Kidney tubule cell (primary cell): ENCODE measurements at places on chromosomes 16 and 17.

DNA sequence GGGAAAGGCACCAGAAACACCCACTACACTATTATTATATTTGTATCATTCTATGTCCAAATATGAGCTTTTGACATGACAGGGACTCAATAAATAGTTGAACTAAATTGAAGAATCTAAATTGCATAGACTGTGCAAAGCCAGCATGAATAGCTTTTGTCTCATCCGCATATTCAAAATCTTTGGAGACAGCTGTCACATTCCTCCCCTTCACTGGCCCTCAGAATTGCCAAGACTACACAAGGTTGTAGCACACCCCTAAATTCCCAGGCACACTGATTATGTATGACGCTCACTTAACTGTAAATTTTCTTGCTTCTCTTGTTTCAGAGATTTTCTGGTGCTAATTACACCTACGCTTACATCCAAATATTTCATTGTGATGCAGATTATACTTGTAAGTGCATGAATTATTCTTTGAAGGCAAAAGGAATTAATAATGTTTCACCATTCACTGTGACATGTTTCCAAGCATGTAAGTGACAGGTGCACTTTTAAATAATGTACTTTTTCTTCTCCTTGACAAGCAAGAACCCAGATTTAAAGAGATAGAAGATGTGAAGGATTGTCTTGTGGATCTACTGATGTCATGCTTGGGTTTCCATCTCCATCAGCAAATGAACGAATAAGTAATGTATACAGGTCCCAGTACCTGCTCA is 47.5 kb downstream of the CA10 start:
- DNase-seq = no peak

DNA sequence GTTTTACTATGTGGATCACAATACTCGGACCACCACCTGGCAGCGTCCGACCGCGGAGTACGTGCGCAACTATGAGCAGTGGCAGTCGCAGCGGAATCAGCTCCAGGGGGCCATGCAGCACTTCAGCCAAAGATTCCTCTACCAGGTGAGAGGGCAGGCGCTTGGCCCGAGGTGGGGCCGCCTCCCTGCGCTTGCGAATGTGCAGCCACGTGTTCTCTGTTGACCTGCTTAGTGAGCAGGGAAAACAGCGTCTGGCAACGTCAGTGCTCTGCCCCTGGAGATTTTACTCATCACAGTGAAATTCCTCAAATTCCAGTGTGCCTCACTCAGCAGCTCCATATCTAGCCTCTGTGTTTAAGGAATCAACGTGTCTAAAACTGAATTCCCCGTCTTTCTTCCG is 33.4 kb upstream of the CLEC18A start:
- peak; percentile 97 for DNase-seq

DNA sequence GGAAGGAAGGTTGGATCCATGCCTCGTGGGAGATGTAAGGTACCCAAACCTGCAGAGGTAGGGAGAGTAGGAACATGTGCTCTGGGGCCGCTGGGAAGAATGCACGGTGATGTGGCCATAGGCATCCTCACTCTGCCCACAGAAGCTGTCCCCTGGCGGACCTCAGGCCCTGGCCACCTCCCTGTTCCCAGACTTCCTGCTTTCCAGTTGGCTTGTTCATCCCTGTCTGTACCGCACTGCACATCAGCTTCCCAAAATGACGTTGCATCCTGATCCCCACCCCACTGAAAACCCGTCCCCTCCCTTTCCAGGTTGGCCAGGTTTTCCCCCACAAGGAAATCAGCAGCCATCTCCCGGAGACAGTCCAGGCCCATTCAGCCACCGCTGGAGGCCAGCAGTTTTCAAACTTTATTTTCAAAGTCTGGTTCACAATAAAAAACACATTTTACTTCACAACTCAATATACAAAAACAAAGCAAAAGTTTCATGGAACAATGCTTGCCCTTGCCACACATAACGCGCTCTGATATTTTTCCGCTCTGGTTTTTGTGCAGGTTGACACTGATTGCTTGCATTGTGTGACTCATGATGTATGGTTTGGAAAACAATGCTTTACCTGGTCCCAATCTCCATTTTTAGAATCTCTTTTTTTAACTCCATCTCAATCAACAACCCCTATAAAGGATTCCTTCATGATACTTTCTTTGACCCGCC is 143.0 kb downstream of the GAS7 start:
- DNase-seq = no peak

GRCh38 chr17:29378500-29378899 is 11.7 kb upstream of the TAOK1 start:
- DNase-seq = no peak

GRCh38 chr17:63925615-63926014 is 6.5 kb downstream of the CD79B start:
- no peak for DNase-seq

- no peak for DNase-seq
Measured at GRCh38 chr16:67653128-67653788, 6.8 kb downstream of the ACD start.

GRCh38 chr17:39165178-39165840 is 652 bp downstream of the ARL5C start:
- no peak for DNase-seq

DNA sequence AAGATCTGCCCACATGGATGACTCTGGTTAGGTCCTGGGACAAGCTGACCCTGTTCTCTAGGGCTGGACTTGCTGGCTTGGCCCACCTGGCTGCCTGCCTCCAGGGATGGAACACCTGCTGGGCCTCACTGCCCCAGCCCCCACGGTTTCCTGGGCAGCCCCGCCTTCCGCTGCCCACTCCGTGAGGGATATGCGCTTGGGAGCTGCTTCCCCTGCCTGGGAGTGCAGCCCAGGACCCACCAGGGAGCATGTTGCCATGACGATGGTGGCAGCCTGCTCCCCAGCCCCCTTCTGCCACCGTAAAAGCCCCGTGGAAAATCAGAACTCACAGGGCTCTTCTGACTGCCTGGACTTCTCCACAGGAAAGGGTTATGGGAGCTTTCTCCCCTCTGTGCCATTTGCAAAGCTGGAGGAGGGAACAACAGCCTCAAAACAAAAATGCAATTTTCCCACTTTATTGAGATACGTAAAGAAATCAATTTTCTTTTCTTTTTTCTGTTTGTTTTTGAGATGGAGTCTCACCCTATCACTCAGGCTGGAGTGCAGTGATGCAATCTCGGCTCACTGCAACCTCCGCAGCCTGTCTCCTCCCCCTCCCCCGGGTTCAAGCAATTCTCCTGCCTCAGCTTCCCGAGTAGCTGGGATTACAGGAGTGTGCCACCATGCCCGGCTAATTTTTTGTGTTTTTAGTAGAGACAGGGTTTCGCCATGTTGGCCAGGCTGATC is 18.0 kb upstream of the GAS7 start:
- DNase-seq = no peak

GRCh38 chr17:66351033-66351432 is 48.6 kb downstream of the PRKCA start:
- DNase-seq = peak; percentile 88

- DNase-seq = no peak
Measured at GRCh38 chr17:48981927-48982539, 13.6 kb upstream of the GIP start.

GRCh38 chr16:7303052-7303610 is 29.5 kb upstream of the RBFOX1 start:
- no peak for DNase-seq

DNA sequence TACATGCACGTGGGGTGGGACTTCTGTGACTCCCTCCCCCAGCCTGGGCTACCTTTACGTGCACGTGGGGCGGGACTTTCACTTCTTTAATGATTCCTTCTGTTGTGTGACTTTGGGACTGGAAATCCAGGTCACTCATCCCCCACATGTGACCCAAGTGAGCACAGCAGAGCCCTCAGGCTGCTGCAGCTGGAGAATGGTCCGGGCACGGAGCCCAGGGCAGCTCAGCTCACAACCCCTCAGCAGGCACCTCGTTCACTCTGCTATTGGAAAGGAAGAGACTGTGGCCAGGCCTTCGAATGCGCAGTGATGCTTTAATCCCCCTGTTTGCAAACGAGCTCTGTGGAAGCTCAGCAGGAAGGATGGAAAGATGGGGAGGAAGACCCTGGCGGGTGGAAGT is 14.7 kb downstream of the DBNDD1 start:
- no peak for DNase-seq

- DNase-seq = no peak
Measured at GRCh38 chr16:31009894-31010584, 399 bp downstream of the STX1B start.

- no peak for DNase-seq
Measured at GRCh38 chr17:6862825-6863224, 31.3 kb upstream of the TEKT1 start.

GRCh38 chr17:27081002-27081638 is 212.8 kb upstream of the WSB1 start:
- no peak for DNase-seq

DNA sequence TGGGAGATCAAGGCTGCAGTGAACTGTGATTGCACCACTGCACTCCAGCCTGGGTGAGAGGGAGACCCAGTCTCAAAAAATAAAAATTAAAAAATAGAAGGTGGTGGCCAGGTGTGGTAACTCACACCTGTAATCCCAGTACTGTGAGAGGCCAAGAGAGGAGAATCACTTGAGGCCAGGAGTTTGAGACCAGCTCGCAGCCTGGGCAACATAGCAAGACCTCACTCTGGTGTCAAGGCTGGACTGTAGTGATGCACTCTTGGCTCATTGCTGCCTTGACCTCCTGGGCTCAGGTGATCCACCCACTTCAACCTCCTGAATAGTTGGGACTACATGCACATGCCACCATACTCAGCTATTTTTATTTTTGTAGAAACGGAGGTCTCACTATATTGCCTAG is 13.3 kb downstream of the RFFL start:
- no peak for DNase-seq

GRCh38 chr17:73690676-73691075 is 46.4 kb upstream of the SDK2 start:
- DNase-seq = no peak

GRCh38 chr16:51003850-51004566 is 147.1 kb downstream of the SALL1 start:
- no peak for DNase-seq

DNA sequence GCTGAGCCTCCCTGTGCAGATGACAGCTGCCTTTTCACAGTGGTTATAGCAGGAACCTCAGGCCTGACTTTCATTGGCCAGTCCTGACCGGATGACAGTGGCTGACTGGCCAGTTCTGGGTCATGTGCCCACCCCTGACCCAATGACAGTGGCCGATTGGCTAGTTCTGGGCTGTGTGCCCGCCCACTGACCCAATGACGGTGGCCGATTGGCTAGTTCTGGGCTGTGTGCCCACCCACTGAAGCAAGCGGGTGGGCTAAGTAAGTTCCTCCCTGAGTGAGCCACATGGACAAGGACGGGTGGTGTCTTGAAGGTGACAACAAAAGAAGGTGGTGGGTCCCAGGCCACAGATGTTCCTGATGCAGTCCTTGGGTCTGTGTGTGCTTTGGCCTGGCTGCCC is 9.5 kb downstream of the DEF8 start:
- peak; percentile 23 for DNase-seq

DNA sequence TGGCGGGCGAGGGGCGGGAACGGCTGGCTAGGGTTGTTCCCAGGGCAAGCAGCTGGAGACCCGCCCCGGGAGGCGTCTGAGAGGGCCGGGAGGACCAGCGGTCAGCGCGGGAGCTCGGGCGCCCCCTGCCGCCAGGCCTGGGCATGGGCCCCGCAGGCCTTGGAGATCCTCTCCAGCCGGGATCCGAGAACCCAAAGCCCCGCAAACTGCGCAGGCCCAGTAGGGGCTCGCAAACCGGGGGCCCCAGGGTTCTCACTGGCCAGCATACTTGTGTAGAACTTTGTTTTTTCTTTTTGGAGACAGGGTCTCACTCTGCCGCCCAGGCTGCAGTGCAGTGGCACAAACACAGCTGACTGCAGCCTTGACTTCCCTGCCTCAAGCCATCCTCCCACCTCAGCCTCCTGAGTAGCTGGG is 20.8 kb upstream of the ZNF423 start:
- peak; percentile 48 for DNase-seq

GRCh38 chr17:44832805-44833204 is 2.7 kb upstream of the GJC1 start:
- DNase-seq = no peak

GRCh38 chr17:27808628-27809027 is 8.3 kb upstream of the NOS2 start:
- no peak for DNase-seq

DNA sequence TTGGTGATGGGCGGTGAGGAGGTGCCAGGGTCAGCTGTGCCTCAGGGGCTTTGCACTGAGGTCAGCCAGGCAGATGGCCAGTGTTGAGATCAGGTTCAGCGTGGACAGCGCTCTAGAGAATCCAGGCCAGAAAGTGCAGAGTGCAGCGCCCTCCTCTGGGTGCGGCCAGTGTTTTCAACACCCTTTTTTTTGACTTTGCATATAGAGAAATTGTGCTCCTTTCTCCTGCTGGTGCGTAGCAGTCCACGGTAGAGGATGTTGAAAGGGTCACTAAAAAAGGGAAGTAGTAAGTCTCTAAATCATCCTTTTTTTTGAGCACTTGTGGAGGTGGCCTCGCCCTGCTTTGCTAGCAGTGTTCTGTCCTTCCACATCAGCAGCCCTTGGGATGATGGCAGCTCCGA is 53.9 kb downstream of the BANP start:
- DNase-seq = no peak

- DNase-seq = peak; percentile 86
Measured at GRCh38 chr17:80575057-80575875, 30.6 kb downstream of the RPTOR start.

- no peak for DNase-seq
Measured at GRCh38 chr16:888901-889570, 81.7 kb downstream of the LMF1 start.

DNA sequence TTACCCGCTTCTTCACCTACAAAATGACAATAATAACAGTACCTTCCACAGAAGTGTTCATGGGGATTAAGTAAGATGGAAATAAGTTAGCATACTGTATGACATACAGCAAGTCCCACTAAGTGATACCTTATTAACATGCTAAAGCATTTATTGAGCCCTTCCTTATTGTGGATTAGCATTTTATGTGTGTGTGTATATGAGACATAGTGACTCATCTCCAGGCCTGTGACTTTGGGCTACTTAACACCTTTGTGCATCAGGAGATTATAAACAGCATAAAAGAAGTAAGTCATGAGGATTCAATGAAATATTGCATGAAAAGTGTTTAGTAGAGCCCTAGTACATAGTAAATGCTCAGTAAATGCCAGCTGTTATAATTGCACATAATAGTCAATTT is 52.9 kb downstream of the CA10 start:
- peak; percentile 66 for DNase-seq

- no peak for DNase-seq
Measured at GRCh38 chr16:67963292-67963661, 5.2 kb downstream of the SLC12A4 start.

DNA sequence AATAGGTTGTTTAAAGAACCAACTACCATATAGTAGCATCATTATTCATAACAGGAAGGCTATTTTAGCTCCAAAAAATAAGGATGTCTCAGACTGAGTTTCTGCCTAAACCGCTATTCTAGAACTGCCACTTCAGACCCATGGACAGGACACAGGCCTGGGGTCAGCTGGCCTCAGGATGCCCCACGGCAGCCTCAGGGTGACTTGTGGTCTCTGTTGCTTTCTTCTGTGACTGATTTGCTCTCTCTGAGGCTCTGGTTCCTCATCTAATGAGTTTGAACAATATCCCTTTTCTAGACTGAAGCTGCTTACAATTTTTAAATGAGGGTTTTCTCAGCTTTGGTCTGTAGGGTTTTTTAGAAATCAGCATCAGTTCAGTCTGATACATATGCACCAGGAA is 31.8 kb upstream of the IRF8 start:
- DNase-seq = no peak

GRCh38 chr16:58440131-58440530 is 47.9 kb downstream of the GINS3 start:
- no peak for DNase-seq

- DNase-seq = no peak
Measured at GRCh38 chr17:72852277-72852938, 240.1 kb downstream of the SLC39A11 start.

GRCh38 chr16:53666786-53667415 is 36.8 kb downstream of the RPGRIP1L start:
- DNase-seq = no peak
